ENCODE measurements at places on chromosomes 12 and 14.

- no peak overlapping the region for H3K27ac ChIP-seq
- peaks cover 6% of the 10 kb centered on the region for H3K4me1 ChIP-seq
- no peak overlapping the region for H3K4me3 ChIP-seq
- DNase-seq, result no peak
- no peaks in the 10 kb centered on the region for H3K27me3 ChIP-seq
These were observed 41.3 kb downstream of the CCNK start for GRCh38 chr14:99522457-99522891.

- peaks cover 6% of the 10 kb centered on the region for H3K36me3 ChIP-seq
- no peak overlapping the region for H3K4me3 ChIP-seq
- no peak overlapping the region for H3K27ac ChIP-seq
- H3K4me1 ChIP-seq, result peaks cover 9% of the 10 kb centered on the region
- no peaks in the 10 kb centered on the region for H3K27me3 ChIP-seq
These were observed 66.9 kb downstream of the CMKLR1 start for GRCh38 chr12:108271951-108272872.

DNA sequence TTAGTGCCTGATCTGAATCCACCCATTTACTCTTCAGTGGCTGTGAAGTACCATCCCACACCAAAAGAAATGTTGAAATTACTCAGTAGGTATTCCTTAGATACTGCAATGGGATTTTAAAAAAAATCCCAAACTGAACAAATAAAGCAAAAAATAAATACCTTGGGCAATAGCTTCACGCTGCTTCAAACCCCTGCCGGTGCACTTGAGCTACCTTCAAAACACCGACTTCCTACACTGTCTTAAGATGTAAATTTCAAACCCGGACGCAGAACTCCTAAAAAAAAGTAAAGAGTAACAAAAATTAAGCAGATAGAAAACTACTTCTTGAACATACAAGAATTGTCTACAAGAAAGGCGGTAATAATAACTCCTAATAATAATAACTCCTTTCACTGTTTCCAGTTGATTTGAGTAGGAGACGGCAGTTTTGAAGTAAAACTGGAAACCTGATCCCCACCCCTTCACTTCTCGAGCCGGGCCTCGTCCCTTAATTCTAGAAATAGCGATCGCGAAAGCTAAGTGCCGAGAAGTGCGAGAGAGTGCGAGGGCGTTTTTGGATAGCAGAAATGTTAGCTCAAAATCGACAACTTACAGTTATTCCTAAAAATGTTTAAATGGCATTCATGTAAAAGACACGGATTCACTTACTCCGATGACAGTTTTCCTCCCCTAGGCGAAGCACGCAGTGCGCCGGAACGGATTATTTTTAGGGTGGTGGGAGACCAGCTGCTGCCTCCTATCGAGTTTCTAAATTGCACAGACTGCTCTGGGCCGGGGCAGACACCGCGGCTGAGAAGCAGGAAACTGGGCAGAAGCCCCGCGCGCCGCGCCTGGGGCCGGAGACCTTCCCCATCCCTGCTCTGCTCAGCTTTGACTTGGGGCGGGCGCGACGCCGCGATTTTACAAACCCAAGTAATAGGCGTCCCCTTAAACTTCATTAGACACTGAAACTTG, at the start of gene ABCC9:
ABCC9 (minus strand) TSS at position 878 of the 957 bp plus-strand sequence. CDS start 4,752 bp downstream, outside the sequence.
- no peak within 1 kb of the TSS for H3K27ac ChIP-seq
- H3K4me3 ChIP-seq, result peak within 1 kb of the TSS; percentile 57
- peaks cover 8% of the 10 kb centered on the region for H3K4me1 ChIP-seq
- peaks cover 3% of the 10 kb centered on the region for H3K36me3 ChIP-seq
- no peak for DNase-seq

DNA sequence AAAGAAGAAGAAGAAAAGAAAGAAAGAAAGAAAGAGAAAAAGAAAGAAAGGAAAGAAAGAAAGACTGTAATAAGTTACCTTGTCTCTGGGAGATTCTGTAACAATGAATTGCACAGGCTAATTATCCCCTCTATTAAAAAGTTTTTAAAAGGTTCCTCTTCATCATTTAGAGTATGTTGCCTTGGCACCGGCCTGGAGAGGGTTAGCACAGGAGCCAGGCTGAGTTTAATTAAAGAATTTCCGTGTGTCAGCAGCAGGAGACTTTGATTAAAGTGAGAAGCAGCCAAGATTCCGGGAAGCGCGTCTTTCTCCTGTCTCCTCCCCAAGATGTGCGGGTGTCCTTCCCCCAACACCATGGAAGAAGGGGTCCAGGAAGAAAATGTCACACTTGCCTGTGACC, 92.8 kb upstream of the ETV6 start:
- H3K36me3 ChIP-seq, result no peaks in the 10 kb centered on the region
- no peak for DNase-seq
- H3K4me1 ChIP-seq, result peaks cover 5% of the 10 kb centered on the region
- no peak overlapping the region for H3K4me3 ChIP-seq
- peaks cover 34% of the 10 kb centered on the region for H3K27me3 ChIP-seq
- no peak overlapping the region for H3K27ac ChIP-seq

DNA sequence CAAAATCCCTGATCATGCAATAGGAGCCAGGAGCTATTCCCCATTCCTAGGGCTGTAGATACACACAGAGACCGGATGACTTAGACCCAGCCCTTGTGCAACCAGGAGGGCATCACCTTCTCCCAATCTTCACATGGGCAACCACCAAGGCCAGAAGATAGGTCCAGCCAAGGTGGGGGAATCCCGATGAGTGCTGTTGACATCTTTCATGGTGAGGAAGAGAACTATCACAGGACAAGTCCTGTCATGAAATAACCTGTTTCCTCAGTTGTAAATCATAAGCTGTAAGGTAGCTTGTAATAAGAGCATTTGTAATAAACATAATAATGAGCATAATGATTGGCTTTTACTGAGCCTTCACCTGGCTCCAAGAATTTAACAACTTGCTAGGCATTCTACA, 89.5 kb downstream of the GCH1 start:
- H3K4me1 ChIP-seq, result no peaks in the 10 kb centered on the region
- no peak for DNase-seq
- no peaks in the 10 kb centered on the region for H3K36me3 ChIP-seq
- no peak overlapping the region for H3K4me3 ChIP-seq
- no peak overlapping the region for H3K27ac ChIP-seq
- peaks cover 17% of the 10 kb centered on the region for H3K27me3 ChIP-seq

- peaks cover 3% of the 10 kb centered on the region for H3K36me3 ChIP-seq
- DNase-seq, result no peak
- H3K4me1 ChIP-seq, result no peaks in the 10 kb centered on the region
- H3K4me3 ChIP-seq, result no peak overlapping the region
These were observed 50.2 kb downstream of the KCNK13 start for GRCh38 chr14:90111895-90112534.

DNA sequence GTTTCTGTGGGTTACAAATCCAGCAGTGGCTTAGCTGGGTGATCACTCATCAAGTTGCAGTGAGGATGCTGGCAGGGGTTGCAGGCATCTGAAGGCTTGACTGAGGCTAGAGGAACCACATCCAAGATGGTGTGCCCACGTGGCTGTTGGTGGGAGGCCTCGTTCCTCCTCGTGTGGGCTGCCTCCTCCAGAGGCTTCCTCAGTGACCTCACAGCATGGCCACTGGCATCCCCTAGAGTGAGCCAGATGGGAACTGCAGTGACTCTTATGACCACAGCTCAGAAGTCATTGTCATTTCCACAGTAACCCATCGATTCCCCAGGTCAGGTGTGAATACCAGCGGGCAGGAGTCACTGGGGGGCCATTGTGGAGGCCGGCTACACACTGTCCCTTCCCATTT, 17.8 kb downstream of the AACS start:
- H3K27me3 ChIP-seq, result no peaks in the 10 kb centered on the region
- no peak overlapping the region for H3K4me3 ChIP-seq
- H3K36me3 ChIP-seq, result peaks cover 12% of the 10 kb centered on the region
- H3K4me1 ChIP-seq, result peaks cover 1% of the 10 kb centered on the region

GRCh38 chr14:54646626-54647025, 79.7 kb downstream of the SAMD4A start:
- H3K27me3 ChIP-seq, result peaks cover 9% of the 10 kb centered on the region
- H3K4me3 ChIP-seq, result no peak overlapping the region
- peaks cover 2% of the 10 kb centered on the region for H3K36me3 ChIP-seq

- H3K4me3 ChIP-seq, result no peak overlapping the region
- H3K36me3 ChIP-seq, result peaks cover 34% of the 10 kb centered on the region
- no peak overlapping the region for H3K27ac ChIP-seq
- H3K27me3 ChIP-seq, result peaks cover 8% of the 10 kb centered on the region
These were observed 15.9 kb downstream of the EIF5 start for GRCh38 chr14:103349982-103350381.

GRCh38 chr12:57182918-57183575, 33.5 kb upstream of the NXPH4 start:
- H3K36me3 ChIP-seq, result no peaks in the 10 kb centered on the region
- H3K27ac ChIP-seq, result no peak overlapping the region
- DNase-seq, result peak; percentile 82

GRCh38 chr12:57135527-57136326, 7.4 kb downstream of the LRP1 start:
- H3K4me1 ChIP-seq, result no peaks in the 10 kb centered on the region
- no peaks in the 10 kb centered on the region for H3K36me3 ChIP-seq
- H3K27me3 ChIP-seq, result no peaks in the 10 kb centered on the region
- no peak overlapping the region for H3K27ac ChIP-seq
- H3K4me3 ChIP-seq, result no peak overlapping the region

- no peaks in the 10 kb centered on the region for H3K4me1 ChIP-seq
- no peaks in the 10 kb centered on the region for H3K36me3 ChIP-seq
- no peaks in the 10 kb centered on the region for H3K27me3 ChIP-seq
- H3K4me3 ChIP-seq, result no peak overlapping the region
- no peak overlapping the region for H3K27ac ChIP-seq
These were observed 377.0 kb downstream of the NPAS3 start for GRCh38 chr14:33315721-33316120.

DNA sequence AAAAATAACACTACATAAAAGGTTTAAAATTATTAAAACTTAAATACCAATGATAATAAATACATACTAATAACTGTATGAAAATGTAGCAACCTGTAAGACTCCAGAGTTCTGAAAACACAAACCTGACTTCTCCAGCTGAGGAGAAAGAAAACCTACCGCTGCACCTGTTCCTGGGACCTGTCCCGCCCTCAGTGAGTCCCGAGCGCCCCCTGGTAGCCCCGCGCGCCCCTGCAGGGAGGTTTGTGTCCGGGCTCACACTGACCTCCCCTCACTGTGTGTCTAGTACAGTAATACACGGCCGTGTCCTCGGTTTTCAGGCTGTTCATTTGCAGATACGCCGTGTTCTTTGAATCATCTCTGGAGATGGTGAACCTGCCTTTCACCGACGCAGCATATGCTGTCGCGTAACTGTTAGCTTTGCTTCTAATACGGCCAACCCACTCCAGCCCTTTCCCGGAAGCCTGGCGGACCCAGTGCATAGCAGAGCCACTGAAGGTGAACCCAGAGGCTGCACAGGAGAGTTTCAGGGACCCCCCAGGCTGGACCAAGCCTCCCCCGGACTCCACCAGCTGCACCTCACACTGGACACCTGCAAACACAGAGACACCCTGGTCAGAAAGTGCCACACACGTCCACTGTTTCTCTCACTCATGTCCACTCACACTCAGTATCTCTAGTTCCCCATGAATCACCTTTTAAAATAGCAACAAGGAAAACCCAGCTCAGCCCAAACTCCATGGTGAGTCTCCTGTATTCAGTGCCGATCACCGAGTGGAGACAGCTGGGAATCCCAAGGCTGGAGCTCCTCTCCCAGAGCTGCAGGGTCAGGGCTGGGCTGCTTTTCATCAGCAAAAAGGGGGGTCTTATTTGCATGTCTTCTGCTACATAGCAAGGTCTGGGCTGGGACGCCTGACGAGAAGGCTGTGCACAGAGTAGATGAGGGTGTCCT, 1276.3 kb downstream of the TMEM121 start:
- H3K4me1 ChIP-seq, result no peaks in the 10 kb centered on the region
- no peaks in the 10 kb centered on the region for H3K36me3 ChIP-seq
- DNase-seq, result no peak
- H3K27me3 ChIP-seq, result peaks cover 64% of the 10 kb centered on the region
- H3K4me3 ChIP-seq, result no peak overlapping the region

- H3K4me1 ChIP-seq, result peaks cover 31% of the 10 kb centered on the region
- no peak for DNase-seq
- H3K27me3 ChIP-seq, result no peaks in the 10 kb centered on the region
- no peak overlapping the region for H3K27ac ChIP-seq
- H3K4me3 ChIP-seq, result no peak overlapping the region
- H3K36me3 ChIP-seq, result peaks cover 5% of the 10 kb centered on the region
These were observed 23.5 kb downstream of the IFNG-AS1 start for GRCh38 chr12:68012712-68013111.

- H3K36me3 ChIP-seq, result no peaks in the 10 kb centered on the region
- H3K27ac ChIP-seq, result no peak overlapping the region
- H3K27me3 ChIP-seq, result peaks cover 55% of the 10 kb centered on the region
- H3K4me1 ChIP-seq, result no peaks in the 10 kb centered on the region
- no peak for DNase-seq
These were observed 35.7 kb downstream of the FOXN4 start for GRCh38 chr12:109273354-109273753.

GRCh38 chr12:7013101-7013500, 5.2 kb downstream of the LPCAT3 start:
- peak overlapping the region; percentile 62 for H3K27ac ChIP-seq
- peaks cover 25% of the 10 kb centered on the region for H3K36me3 ChIP-seq
- H3K27me3 ChIP-seq, result no peaks in the 10 kb centered on the region
- no peak overlapping the region for H3K4me3 ChIP-seq
- peaks cover 14% of the 10 kb centered on the region for H3K4me1 ChIP-seq
